ENCODE measurements at places on chromosomes 5 and 9. TPM values are rescaled to one million over a fixed set of nuclear protein-coding genes. Genes with fewer than 3 reads are reported as not detected.

Gene MEGF10
- total RNA-seq = 0.68 TPM

Gene HTR1A
- total RNA-seq = not detected

Gene PCDHGA5
- 2.7 TPM for total RNA-seq

Gene CDHR2
- not detected for total RNA-seq

Gene COL23A1
- total RNA-seq = 0.65 TPM

Gene IL9
- total RNA-seq = not detected

Gene SMIM23
- not detected for total RNA-seq

Gene CCL21
- 1.9 TPM for total RNA-seq

Gene HAVCR1
- not detected for total RNA-seq
